ENCODE measurements at places on chromosomes 7 and 10.

DNA sequence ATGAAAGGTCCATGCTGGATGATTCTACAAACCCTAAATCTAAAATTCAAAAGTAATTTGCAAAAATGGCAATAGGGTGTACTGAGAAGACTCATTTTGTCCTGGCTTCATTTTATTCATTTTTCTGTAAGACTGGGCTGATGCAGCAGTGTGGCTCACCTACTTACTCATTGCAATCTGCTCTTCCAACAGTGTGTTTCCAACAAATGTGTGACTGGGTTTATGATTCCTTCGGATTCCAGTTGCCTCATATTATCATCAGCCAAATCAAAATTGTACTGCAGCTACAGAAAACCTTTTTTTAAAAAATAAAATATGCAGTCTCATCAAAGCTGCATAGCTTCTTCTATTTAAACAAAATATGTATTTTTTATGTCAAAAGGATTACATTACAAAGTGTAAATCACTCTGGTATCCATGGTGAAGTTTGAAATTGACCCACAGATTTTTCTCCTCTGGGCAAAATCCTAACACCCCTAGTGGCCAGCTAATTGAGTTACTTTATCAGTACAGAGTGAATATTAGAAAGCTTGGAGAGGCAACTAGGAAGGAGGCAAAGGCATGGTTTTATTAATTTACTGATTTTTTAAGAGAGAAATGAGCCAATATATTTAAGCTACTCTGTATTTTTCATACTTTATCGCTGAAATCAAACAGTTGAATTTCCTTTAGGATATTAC is 390.3 kb downstream of the MAGI2 start:
- no peak for DNase-seq

DNA sequence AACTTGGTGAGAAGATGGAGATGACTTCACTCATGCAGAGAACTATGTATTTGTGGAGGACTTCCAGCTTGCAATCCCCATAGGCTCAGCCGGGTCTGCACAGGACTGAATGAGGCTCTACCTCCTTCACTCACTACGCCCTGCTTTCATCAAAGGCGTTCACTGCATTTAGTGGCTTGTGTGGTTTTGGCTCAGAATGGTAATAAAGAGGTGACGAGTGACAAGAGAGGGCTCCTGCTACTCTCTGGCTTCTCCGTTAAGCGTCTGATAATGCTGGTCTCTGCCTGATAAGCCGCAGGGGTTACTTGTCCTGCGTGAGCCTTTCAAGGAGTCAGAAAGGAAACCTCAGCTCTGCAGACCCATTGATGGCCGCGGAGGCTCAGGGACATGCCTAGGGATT is 343.4 kb downstream of the PRPF18 start:
- no peak for DNase-seq

- no peak for DNase-seq
Observed at GRCh38 chr7:98638853-98639252, 21.8 kb downstream of the NPTX2 start.

DNA sequence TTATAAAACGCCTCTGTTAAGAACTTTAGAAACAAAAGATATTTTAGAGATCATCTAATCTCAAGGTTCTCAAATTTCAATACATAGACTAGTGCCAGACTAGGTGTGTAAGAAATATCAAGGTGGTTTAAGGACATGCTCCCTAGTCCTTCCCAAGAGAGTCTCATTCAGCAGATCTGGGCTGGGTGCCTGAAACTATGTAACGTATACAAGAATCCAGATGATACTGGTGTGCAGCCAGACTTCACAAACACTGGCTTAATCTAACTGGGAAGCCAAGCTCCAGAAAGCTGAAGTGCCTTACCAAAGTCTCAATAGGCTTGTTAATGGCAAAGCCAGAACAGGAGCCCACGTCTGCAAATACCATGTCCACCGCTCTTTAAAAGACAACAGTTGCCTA is 105.0 kb upstream of the AMPH start:
- DNase-seq: no peak

DNA sequence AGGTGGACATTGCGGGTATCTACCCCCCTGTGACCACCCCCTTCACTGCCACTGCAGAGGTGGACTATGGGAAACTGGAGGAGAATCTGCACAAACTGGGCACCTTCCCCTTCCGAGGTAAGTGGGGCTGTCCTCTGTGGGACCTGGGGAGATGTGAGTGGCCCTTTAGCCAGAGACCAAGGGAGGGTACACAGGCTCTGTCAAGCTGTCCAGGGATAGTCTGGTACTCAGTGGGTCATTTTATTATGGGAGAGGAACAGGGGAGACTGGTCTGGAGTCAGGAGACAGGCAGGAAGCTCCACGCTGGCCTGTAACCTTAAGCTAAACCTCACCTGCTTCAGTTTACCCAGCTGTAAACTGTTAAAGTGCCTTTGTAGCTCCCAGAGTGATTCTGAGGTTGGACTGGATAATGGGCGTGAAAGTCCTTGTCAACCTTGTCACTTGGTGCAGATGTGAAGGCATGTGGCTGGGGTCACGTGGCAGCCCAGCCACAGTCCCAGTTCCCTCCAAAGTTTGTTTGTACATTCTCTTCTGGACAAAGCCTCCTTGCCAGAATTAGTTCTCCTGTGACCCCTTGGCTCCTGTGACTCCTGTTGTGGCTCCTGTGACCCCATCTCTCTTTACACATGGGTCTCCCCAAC is 729 bp downstream of the HOGA1 start:
- no peak for DNase-seq

DNA sequence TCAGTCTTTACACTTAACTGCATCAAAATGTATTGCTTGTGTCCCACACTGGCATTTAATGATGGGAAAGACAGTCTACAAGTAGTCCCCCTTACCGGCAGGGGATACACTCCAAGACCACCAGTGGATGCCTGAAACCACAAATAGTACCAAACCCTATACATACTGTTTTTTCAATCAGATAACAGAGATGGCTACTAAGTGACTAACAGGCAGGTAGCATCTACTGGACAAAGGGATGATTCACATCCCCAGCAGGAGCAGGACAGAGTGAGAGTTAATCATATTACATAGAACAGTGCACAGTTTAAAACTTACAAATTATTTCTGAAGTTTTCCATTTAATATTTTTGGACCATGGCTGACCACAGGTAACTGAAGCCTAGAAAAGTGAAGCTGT is 13.2 kb downstream of the TMEM243 start:
- DNase-seq: no peak

- DNase-seq: no peak
Observed at GRCh38 chr10:31974434-31975124, 45.9 kb upstream of the ARHGAP12 start.

DNA sequence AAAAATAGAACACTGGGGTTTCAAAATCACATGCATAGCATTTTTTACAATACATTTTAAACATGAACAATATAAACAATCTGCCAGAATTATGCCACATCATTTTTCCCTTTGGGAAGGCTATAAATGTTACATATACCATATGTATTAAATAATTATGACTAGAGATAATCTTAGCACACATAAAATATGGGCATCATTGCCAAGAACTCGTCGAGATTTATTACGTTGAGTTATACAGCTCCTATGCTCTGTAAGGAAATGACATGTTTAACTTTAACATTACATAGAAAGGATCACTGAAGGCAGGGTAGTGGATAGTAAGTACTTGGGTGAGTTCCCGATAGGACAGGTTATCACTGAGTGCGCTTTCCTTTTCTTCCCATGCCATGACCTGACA is 267.8 kb downstream of the PARD3 start:
- no peak for DNase-seq

DNA sequence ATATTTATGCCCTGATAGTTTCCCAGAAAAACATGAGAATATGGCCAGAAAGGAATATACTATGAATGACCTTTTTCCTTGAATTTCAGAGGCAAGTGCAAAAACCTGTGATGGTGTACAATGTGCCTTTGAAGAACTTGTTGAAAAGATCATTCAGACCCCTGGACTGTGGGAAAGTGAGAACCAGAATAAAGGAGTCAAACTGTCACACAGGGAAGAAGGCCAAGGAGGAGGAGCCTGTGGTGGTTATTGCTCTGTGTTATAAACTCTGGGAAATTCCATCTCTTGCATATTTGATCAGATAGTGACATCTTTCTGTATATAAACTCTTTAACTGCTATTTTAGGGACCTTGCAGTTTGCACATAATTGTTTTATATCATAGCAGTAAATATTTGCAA is 33.7 kb downstream of the RAB18 start:
- DNase-seq: no peak

All from inflammatory macrophage (primary cell).